Hematopoietic multipotent progenitor cell treated with erythropoietin and hydrocortisone succinate and interleukin-3 and kit ligand, for 4 days (in vitro differentiated cells): ENCODE measurements at places on chromosomes 2 and 18.

DNA sequence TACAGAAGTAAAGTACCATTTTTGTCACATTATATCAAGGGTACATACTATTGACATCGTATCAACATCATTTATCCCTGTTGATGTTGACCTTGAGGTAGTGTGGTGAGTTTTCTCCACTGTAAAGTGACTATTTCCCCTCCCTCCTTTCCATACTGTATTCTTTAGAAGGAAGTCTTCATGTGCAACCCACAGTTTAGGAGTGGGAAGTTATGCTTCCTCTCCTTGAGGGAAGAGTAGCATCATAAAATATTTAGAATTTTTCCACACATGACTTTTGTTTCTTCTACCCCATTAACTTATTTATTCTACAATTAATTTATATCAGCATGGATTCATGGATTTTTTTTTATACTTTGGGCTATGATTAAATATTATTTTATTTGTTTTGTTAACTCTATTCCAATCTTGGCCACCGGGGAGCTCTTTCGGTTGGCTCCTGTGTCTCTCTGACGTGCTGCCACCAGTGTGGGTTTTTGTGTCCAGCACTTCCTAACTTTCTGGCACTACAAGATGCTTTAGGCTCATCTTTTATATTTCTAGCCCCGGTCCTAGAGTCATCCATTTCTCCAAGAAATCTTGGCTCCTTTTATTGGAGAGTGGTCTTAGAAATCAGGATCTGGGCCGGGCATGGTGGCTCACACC, 19.0 kb downstream of the AQP12B start:
- DNase-seq: no peak

GRCh38 chr2:32691678-32692077, 63.8 kb downstream of the TTC27 start:
- no peak for DNase-seq

GRCh38 chr2:145380436-145381017, 860.6 kb upstream of the ZEB2 start:
- DNase-seq: peak; percentile 3

DNA sequence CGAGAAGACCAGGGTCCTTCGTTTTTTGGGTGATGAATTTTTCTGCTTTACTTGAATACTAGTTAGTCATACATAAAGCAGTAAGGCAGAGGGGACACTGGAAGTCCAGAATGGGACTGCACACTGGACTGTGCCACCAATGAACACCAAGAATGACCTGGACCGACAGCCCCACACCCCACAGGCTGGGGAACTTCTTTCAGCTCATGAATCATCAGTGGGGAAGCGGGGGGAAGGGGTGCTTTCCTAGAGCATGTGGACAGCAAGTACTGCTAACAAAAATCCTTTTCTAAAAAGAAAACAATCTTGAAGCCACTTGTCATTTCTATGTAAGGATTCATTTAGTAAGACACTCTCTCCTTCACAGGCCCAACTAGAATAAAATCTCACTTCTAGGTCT, 86.0 kb downstream of the DTNB start:
- no peak for DNase-seq

GRCh38 chr2:10635430-10635829, 54.3 kb downstream of the NOL10 start:
- DNase-seq: no peak

- no peak for DNase-seq
These were observed 44.6 kb upstream of the THOC1 start for GRCh38 chr18:312415-312814.

DNA sequence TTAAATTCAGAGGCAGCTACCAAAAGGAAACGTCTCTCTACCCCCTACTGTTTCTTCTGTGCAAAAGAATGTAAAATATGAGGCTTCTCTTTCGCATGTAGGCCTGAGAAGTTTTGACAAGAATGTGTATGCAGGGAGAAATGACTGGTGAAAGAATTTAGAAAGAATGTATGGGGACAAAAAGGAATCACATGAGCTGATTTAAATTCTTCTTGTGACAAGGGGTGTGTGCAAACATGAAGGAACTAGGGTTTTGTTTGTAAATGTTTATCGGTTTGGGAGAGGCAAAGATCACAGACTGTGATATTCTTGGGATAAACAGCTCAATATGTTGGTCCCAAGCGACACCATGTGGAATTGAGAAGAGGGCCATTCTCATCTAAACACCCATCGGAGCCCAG, 345.2 kb upstream of the VRK2 start:
- no peak for DNase-seq

- no peak for DNase-seq
These were observed 49.0 kb downstream of the FBLN7 start for GRCh38 chr2:112187046-112187715.

DNA sequence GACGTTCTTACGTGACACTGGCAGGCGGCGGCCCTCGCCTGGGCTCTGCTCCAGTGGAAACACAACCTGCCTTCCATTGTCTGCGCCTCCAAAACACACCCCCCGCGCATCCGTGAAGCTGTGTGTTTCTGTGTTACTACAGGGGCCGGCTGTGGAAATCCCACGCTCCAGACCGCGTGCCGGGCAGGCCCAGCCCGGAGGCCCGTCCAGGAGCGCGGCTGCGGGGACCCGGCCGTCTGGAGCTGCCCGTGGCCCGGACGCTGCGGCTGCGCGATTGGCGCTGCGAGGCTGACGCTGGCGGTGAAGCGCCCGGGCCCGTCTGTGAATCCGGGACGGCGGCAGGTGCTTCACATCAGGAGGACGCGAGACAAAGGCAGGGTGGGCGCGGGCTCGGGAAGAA, 670.3 kb upstream of the SALL3 start:
- DNase-seq: no peak

GRCh38 chr2:74822771-74823566, 11.0 kb upstream of the HK2 start:
- DNase-seq: no peak

GRCh38 chr2:238059505-238059904, 1.3 kb upstream of the SCLY start:
- no peak for DNase-seq

GRCh38 chr18:62736077-62736855, 20.9 kb downstream of the PHLPP1 start:
- DNase-seq: no peak

DNA sequence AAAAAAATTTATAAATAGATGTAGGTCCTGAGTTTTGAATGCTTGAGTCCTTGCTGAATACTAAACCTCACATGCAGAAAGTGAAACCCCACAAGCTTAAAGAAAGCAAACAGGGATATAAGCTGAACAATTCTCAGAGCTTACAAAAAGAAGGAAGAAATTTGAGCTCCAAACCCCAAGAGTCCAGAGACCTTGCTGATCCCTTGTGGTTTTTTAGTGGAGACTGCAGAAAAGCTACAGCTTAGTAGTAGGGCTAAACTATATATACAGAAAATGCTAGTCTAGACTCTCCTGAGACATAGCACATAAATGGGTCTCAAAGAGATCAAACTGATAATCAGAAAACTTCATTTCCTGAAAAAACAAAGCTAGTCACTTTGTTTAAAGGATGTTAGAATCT, 1548.1 kb upstream of the ZEB2 start:
- no peak for DNase-seq

- DNase-seq: peak; percentile 84
These were observed 115.7 kb upstream of the OSR1 start for GRCh38 chr2:19474128-19474527.

- no peak for DNase-seq
These were observed 139.8 kb downstream of the UXS1 start for GRCh38 chr2:106054321-106054720.

GRCh38 chr2:120436885-120437603, 91.1 kb downstream of the INHBB start:
- peak; percentile 49 for DNase-seq

- DNase-seq: no peak
These were observed 73.6 kb downstream of the ASAP2 start for GRCh38 chr2:9280224-9280623.

- no peak for DNase-seq
These were observed 29.8 kb upstream of the TBR1 start for GRCh38 chr2:161386228-161386824.

DNA sequence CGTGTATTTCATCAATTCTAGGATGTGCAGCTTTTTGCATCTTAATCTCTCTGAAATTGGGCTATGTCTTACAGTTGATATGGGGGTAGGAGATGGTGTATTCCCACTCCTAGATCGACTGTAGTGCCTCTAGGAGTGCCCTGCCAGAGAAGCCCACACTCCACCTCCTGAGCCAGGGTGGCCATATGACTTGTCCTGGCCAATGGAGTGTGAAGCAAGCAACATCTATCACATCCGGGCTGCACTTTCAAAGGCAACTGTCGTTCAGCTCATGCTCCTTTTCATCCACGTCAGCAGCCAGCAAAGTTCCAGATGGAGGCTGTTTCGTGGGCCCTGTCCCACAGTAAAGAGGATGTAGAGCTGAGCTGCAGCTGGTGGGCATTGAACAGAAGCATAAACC, 149.4 kb upstream of the SLC1A4 start:
- no peak for DNase-seq
